ENCODE measurements at places on chromosomes 16 and 17. TPM values are rescaled to one million over a fixed set of nuclear protein-coding genes. Genes with fewer than 3 reads are reported as not detected.

- peaks cover 10% of the 10 kb centered on the region for H3K36me3 ChIP-seq
- H3K27me3 ChIP-seq, result no peaks in the 10 kb centered on the region
- H3K4me1 ChIP-seq, result peaks cover 33% of the 10 kb centered on the region
These were observed 4.1 kb downstream of the CASKIN2 start for GRCh38 chr17:75511270-75511609.

- H3K36me3 ChIP-seq, result no peaks in the 10 kb centered on the region
- no peak for DNase-seq
These were observed 26.5 kb downstream of the NKD1 start for GRCh38 chr16:50574745-50575136.

- peak; percentile 73 for DNase-seq
- H3K27ac ChIP-seq, result peak overlapping the region; percentile 100
- peaks cover 24% of the 10 kb centered on the region for H3K4me1 ChIP-seq
- peaks cover 5% of the 10 kb centered on the region for H3K36me3 ChIP-seq
- H3K4me3 ChIP-seq, result peak overlapping the region; percentile 97
These were observed 3.2 kb downstream of the MYL11 start for GRCh38 chr16:30377812-30378235.

GRCh38 chr16:3223913-3224515, 10.9 kb downstream of the ZNF200 start:
- no peaks in the 10 kb centered on the region for H3K4me1 ChIP-seq
- no peak overlapping the region for H3K4me3 ChIP-seq
- peaks cover 72% of the 10 kb centered on the region for H3K36me3 ChIP-seq
- no peak overlapping the region for H3K27ac ChIP-seq

DNA sequence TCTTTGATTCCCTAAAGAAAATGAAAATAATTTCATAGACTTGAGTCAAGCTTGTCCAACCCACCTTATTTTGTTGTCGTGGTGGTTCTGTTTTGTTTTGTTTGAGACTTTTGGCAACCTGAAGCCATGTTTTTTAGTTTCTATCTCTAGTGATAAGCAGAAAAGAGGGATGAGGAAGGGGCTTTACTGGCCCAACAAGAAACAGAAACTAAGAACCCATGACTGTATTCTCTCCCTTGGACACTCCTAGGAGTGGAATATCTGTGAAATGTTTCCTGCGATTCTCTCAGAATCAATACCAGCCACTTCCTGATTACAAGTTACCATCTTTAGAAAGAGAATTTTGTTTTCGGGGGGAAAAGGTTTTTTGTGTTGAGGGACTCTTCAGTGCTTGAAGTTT, 207.5 kb downstream of the PRKCA start:
- peak overlapping the region; percentile 92 for H3K27ac ChIP-seq
- H3K4me1 ChIP-seq, result peaks cover 72% of the 10 kb centered on the region
- no peak for DNase-seq
- H3K27me3 ChIP-seq, result peaks cover 3% of the 10 kb centered on the region

GRCh38 chr17:30278032-30278431, 13.7 kb downstream of the BLMH start:
- peak; percentile 50 for DNase-seq
- no peak overlapping the region for H3K27ac ChIP-seq
- no peaks in the 10 kb centered on the region for H3K27me3 ChIP-seq
- peaks cover 16% of the 10 kb centered on the region for H3K36me3 ChIP-seq

DNA sequence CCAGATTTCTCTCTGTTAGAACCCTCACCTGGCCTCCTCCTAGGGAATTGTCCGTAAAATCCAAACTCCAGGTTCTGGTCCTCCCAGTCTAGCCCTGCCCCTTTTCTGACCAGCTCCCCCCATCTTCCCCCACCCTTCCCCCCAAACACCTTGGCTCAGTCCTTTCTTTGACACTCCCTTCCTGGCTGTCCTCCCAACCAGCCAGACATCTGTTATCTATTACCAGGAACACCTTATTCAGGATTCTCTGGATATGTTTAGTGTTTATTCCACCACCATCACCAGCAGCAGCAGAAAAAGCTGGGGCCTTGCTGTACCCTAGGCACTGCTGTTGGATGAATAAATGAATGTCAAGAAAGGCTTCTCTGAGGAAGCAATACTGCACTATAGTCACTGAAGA, 4.0 kb upstream of the CMTM3 start:
- H3K36me3 ChIP-seq, result peaks cover 8% of the 10 kb centered on the region
- no peak overlapping the region for H3K4me3 ChIP-seq
- peaks cover 13% of the 10 kb centered on the region for H3K27me3 ChIP-seq
- peaks cover 9% of the 10 kb centered on the region for H3K4me1 ChIP-seq
- no peak overlapping the region for H3K27ac ChIP-seq

DNA sequence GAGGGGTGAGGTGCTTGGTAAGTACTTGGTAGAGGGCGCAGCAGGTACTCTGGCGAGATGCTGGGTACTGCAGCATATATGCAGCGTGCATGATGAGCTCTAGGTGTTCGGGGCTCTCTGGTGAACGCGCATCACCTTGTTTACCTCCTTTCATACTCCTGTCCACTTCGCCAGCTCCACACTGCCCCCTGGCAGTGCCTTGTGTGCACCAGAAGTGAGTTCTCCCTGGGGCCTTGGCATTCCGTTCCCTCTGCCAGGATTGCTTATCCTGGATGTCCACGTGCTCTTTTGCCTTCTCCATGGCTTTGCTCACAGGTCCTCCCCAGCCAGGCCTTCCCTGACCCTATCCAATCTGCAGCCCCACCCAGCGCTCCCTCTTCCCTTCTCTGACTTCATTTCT, 154.2 kb downstream of the MRM1 start:
- no peak overlapping the region for H3K4me3 ChIP-seq
- H3K36me3 ChIP-seq, result no peaks in the 10 kb centered on the region
- no peak overlapping the region for H3K27ac ChIP-seq

DNA sequence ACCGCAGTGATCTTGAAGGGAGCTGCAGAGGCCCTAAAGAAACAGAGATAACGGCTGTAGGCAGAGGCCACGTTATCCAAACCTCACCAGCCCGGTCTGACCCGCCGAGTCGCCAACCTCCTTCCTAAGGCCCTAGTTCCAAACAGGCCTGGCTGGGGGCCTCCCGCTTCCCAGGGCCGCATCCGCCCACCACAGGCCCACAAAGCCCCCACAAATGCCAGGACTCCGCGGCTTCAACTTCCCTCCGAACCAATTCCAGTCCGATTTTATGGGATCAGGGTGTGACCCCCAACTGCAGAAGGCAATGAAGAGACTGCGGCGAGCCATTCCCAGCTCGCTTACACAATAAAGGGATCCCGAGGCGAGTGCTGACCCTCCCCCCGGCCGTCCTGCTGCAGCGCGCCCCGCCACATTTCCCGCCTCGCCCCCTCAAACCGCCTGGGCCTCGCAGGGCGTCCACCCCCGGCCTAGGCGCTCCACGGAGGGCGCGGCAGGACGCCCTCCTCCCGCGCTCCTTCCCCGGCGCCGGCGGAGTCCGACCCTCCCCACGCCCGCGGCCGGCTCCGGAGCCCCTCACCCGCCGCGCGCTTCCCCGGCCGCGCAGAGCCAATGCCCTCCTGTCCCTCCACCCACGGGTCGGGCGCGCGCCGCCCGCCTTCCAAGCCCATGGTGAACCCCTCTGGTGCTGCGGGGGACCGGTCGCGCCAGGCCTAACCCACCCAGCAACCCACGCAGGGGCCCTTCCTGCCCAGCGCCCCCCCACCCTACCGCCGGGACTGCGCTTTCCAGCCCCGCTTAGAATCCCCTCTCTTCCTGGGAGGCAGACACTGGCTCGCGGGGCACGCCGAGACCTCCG, 926 bp downstream of the MYH10 start:
- H3K4me1 ChIP-seq, result peaks cover 22% of the 10 kb centered on the region
- peak overlapping the region; percentile 92 for H3K27ac ChIP-seq
- no peaks in the 10 kb centered on the region for H3K36me3 ChIP-seq
- H3K27me3 ChIP-seq, result peaks cover 5% of the 10 kb centered on the region
- DNase-seq, result no peak

GRCh38 chr16:79519448-79519847, 81.1 kb downstream of the MAF start:
- H3K4me3 ChIP-seq, result no peak overlapping the region
- no peak overlapping the region for H3K27ac ChIP-seq

DNA sequence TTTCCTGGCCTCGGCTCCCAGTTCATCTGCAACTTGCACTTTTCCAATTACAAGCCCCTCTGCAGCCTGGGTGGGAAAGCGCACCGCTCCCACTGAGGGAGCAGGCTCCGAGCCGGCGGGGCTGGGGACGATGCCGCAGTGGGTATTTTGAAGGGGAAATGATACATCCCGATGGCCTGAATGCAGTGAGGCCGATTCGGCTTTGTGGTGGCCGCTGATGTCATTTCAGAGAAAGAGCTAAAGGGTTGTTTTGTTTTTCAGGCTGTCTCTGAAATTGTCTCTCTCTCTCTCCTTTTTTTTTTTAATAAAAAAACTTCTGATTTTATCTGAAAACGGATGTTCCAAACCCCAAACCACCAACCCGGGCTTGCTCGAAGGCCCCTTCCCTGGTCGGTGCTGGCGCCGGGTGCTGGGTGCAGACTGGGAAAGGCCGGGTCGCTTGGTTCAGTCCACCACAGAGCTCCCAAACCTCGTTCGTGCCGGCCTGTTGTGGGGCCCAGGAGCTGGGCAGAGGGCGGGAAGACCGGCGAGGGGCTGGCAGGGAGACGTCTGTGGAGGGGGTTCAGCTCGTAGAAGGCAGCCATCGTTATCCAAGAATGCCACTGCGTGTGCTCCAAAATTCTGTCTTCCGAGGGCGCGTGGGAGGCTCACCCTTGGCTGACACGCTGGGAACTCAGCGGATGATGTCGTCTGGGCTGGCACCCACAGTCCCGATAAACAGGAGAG, 102.8 kb downstream of the FOXL1 start:
- H3K4me1 ChIP-seq, result peaks cover 48% of the 10 kb centered on the region
- H3K27me3 ChIP-seq, result peaks cover 3% of the 10 kb centered on the region
- H3K27ac ChIP-seq, result peak overlapping the region; percentile 87
- DNase-seq, result no peak
- H3K4me3 ChIP-seq, result no peak overlapping the region

DNA sequence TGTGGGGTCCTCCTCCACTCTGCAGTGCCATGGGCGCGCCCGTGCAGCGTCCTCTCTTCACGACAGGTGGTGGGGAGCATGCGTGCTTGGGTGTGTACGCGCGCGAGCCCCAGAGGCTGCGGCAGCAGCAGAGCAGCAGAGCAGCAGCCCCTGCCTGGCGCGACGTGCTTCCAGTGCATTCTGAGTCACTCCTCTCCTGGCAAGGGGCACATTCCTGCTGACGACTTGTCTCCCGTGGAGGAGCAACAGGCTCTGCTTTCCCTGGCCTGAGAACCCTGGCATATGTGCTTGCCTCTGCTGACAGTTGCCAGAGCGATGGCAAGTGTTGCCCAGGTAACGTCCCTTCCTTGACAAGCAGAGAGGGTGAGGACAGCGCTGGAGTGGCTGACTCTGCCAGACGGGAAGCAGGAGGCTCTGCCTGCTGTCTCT, 133.8 kb upstream of the PLCG2 start:
- peak overlapping the region; percentile 89 for H3K27ac ChIP-seq
- peaks cover 5% of the 10 kb centered on the region for H3K27me3 ChIP-seq
- peaks cover 55% of the 10 kb centered on the region for H3K4me1 ChIP-seq
- peak overlapping the region; percentile 51 for H3K4me3 ChIP-seq
- peak; percentile 88 for DNase-seq

GRCh38 chr17:9242497-9242881, 221.2 kb downstream of the NTN1 start:
- no peaks in the 10 kb centered on the region for H3K36me3 ChIP-seq
- H3K27me3 ChIP-seq, result peaks cover 2% of the 10 kb centered on the region
- no peak for DNase-seq
- H3K4me1 ChIP-seq, result no peaks in the 10 kb centered on the region
- H3K4me3 ChIP-seq, result no peak overlapping the region

DNA sequence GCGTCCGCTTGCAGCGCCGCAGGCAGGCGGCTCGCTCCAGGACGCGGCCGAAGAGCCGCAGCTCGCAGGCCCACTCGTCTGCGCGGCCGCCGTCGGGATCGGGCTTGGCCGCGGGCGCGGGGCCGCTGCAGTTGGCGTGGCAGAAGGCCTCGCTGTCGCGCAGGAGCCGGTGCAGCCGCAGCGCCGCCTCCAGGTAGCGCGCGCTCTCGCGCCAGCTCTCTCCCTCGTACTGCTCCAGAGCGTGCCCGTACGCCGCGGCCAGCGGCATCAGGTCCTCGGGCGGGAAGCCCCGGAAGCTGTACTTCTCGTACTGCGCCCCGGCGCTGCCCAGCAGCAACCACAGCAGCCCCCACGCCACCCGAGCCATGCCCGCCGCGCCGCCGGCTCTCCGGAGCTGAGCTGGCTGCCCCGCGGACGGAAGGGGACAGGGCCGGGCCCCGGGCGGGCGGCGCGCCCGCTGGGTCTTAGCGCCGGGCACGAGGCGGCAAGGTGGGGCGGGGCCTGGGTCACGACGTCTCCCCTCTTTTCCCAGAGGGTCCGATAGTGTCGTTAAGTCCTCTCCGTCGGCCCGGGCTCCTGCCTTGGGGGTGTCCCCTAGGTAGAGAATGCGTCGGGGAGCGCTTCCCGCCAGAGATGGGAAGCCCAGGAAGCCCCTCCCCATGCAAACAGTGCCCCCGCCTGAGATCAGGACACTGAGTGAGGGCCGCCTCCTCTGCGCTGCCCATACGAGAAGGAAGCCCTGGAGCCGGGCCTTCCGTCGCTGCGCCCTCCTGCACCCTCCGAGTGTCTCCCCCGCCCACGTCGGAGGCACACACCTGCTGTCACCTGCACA, at the start of gene P3H4:
Gene P3H4, minus strand, starts transcription at position 401 of the 832 bp plus-strand sequence. Its CDS starts 34 bp downstream, at position 367.
- H3K4me1 ChIP-seq, result peaks cover 29% of the 10 kb centered on the region
- peaks cover 26% of the 10 kb centered on the region for H3K36me3 ChIP-seq
- H3K27me3 ChIP-seq, result peaks cover 2% of the 10 kb centered on the region
- H3K4me3 ChIP-seq, result peak within 1 kb of the TSS; percentile 96

GRCh38 chr17:58527306-58527705, 12.9 kb upstream of the MTMR4 start:
- no peak for DNase-seq
- no peaks in the 10 kb centered on the region for H3K36me3 ChIP-seq
- H3K27me3 ChIP-seq, result peaks cover 18% of the 10 kb centered on the region

- H3K27ac ChIP-seq, result no peak overlapping the region
- peaks cover 1% of the 10 kb centered on the region for H3K27me3 ChIP-seq
These were observed 294.7 kb upstream of the MAF start for GRCh38 chr16:79895053-79895916.

DNA sequence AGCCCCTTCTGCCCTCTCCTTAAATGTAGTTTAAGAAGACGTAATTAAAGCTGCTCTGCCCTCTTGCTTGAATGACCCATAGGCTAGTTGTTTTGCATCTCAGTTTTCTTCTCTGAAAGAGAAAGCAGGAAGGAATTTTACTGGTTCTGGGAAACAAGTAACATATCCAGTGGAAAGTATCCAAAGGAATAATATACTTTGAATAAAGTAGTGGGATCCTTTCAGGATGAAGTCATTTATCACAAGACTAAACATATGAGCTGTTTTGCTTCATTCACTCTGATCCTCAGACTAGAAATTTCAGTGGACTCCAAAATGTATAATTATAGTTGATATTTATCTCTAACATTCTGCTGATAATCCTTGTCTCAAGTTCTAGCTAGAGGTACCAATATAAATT, 1297.6 kb upstream of the GOT2 start:
- no peaks in the 10 kb centered on the region for H3K27me3 ChIP-seq
- no peak overlapping the region for H3K4me3 ChIP-seq
- H3K27ac ChIP-seq, result no peak overlapping the region
- no peaks in the 10 kb centered on the region for H3K36me3 ChIP-seq
- no peaks in the 10 kb centered on the region for H3K4me1 ChIP-seq

GRCh38 chr16:77212741-77213541, 13.7 kb downstream of the SYCE1L start:
- DNase-seq, result no peak
- no peak overlapping the region for H3K27ac ChIP-seq
- H3K27me3 ChIP-seq, result peaks cover 10% of the 10 kb centered on the region
- no peak overlapping the region for H3K4me3 ChIP-seq
- H3K4me1 ChIP-seq, result peaks cover 11% of the 10 kb centered on the region

GPRC5C gene
- not detected for total RNA-seq

SIAH1 gene
- total RNA-seq, result 11.9 TPM

PIRT gene
- total RNA-seq, result not detected

MT1H gene
- total RNA-seq, result not detected

SHISA6 gene
- not detected for total RNA-seq

MPP2 gene
- total RNA-seq, result 1.0 TPM

CCL7 gene
- 0.31 TPM for total RNA-seq

HBQ1 gene
- total RNA-seq, result not detected

MTSS2 gene
- total RNA-seq, result 88.5 TPM
